ENCODE measurements at places on chromosomes 5 and 9.

DNA sequence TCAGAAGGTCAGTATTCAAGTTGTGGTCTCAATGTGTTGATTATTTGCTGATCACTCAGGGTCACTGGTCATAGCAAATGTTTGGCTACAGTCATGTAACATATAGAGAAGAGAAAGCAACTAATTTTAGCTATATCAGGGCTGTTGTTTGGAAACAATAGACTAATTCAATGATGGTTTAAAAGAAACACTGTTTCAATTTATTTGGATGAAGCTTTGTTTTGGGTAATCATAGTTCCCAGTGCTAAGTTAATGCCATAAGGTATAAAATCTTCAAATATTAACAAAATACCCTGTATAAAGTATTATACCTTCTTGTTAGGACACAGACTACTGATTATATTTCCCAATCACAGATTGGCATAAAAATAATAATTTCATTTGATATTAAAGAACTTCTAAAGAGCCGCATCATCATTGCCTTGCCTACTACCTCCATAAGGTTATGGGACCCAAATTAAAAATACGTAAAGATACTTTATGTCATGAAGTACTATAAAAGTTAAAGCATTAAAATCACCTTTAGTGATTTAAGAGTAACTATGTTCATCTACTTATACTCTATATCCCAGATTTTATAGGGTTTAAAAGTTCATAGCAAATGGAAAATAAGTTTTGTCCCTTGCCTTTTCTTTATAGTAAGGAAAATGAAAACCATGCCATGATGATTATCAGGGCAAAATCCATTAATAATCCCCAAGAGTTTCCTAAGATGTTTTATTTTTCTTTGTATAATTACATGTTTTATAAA, 6.0 kb downstream of the NR3C1 start:
- DNase-seq: no peak

DNA sequence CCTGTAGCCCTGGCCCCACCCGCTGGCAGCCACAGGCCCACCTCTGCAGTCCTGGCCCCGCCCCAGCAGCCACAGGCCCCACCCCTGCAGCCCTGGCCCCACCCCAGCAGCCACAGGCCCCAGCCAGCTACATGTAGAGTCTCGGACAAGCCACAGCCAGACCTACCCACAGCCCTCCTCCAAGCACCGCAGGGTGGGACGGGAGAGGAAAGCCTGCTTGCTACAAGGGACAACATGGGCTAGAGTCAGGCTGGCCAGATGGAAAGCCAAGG, 49.5 kb upstream of the SARDH start:
- DNase-seq: no peak

DNA sequence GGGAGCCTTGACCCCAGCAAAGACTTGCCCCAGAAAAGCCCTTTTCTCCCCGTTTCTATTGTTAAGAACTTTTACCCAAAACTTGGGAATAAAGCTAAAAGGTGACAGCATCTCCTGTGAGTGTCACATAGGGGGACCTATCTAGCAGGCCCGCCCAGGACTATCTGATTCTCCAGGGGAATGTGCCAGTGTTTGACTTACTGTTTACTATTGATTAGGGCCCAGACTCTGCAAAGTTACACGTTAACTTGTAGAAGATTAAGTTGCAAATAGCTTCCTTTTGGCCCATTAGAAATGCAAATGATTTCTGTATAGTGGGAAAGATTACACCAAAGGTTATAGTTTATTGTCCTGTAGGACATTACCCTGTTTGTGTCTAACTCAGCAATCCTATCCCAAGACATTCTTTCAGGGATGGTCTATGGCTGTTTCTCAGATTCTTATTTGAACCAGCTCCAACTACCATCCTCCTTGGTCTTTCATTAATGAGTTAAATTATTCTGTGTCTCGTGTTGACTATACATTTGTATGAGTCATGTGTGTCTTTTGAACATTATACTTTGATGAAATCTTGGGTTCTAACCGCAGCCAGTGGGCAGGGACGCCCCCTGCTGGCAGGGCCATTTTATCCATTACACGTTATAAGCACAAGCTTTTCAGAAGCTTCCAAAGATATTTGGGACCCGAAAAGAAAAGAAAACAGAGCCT, 60.7 kb downstream of the HRH2 start:
- DNase-seq: no peak

- no peak for DNase-seq
These were observed 190.9 kb upstream of the PANK3 start for GRCh38 chr5:168770036-168770498.

DNA sequence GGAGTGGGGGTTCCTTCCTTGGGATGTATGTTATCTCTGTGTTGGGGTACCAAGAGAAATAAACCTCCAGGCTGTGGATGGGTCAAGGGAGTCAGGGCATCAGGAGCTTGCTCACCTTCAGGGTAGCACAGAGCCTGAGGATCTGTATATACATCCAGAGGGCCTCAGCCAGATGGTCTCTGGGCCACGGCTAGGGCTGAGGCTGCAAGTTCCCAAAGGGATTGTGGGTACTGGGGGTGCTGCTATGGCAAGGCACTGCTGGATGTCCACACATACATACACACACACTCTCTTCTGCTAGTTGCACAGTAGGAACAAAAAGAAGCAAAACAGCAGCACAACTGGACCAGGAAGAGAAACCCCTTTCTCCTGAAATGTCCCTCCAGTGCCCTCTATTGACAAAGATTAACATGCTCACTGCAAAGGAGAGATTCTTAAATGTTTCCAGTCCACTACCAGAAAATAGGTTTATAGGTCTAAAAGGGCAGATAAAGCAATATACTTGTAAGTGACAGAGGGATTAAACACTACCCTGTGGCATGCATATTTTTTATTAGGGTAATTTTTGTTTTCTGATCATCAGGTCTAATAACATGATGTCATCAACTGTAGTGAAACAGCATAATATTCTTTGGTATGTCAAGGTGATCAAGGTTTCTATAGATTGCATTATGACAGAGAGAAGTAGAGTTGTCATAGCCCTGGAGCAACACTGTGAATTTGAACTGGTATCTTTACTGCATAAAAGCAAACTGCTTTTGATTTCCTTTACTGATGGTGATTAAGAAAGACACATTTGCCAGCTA, 56.3 kb upstream of the KCNN2 start:
- DNase-seq: no peak

- DNase-seq: no peak
These were observed 20.1 kb downstream of the OR2Y1 start for GRCh38 chr5:180719781-180720180.

DNA sequence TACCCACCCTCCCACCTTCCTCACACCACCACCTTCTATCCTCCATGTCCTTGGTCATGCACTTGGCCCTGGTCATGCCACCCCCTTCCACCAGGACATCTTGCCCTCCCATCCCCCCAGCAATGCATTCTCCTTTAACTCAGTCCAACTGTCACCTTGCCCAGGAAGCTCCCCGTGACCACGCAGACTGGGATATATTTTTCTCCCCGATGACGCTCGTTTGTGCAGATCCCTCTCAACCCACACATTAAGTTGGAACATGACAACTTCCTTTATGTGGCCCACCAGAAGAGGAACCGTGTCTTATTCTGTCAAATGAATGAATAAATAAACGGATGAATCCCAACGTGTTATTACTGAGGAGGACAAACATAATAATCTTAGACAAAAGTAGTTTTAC, 82.8 kb upstream of the TAS2R1 start:
- no peak for DNase-seq

DNA sequence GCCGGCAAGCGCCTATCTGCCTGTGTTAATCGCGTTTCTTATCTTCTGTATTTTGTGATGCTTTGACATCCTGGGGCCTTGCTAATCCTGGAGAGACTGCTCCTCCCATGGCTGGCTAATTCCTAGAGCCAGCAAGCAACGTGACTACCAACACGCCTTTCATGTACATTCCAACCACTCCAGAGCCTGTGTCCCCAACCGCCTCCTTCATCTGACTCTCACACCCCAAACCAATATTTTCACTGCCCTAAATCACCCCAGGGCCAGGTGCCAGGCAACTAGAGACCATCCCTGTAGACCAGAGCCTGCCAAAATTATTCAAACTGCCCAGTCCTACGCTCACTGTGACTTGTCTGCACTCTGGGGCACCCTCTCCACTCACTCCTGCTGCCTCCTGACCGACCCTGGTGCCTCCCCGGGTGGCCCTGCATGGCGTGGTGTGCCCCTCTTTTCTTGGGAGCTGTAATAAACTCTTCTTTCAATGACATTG, 50.5 kb upstream of the COL5A1 start:
- DNase-seq: no peak

DNA sequence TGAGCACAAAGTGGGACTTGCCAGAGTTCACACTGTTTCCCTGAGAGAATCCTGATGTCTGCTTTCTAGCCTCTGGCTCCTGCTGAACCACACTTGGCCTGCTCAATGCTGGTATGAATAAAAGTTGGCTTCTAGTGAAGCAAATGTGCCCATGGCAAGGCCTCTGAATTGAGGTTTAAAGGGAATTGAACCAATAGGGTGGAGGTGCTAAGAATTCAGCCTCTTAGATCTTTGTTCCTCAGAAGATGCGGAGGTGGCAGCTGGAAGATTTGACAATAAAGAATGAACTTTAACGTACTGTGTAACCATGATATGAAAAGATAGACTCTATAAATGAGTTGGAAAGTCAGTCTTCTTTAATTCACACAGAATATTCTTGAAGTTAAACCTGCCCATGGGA, 57.2 kb downstream of the RASGRF2 start:
- no peak for DNase-seq

DNA sequence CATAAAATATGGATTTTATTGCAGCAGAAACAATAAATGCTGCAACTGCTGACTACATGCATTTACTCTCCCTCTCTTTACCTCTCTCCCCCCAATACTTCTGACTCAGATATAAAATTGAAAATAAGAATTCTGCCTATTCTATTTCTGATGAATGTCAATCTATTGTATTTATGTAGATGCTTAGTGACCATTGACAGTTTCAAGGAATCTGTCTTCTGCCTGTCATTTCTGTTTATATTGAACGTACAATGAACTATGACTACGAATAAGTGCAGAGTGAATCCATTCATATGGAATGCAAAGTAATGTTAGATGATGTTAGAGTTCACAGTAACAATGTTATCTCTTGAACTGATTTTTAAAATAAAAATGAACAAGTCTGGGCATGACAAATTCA, 898 bp downstream of the CDH10 start:
- no peak for DNase-seq

DNA sequence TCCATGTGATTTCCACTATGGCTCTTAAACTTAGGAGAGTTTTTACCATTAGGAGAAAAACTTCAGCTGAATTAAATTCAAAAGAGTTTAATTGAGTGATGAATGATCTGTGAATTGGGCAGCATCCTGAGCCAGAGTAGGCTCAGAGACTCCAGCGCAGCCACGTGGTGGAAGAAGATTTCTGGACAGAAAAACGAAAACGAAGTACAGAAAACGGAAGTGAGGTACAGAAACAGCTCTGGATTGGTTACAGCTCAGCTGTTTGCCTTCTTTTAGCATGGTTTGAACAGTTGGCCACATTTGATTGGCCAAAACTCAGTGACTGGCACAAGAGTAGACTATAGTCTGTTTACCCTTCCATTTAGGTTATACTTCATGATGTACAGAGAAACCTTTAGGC, 69.2 kb upstream of the PLPP1 start:
- no peak for DNase-seq

DNA sequence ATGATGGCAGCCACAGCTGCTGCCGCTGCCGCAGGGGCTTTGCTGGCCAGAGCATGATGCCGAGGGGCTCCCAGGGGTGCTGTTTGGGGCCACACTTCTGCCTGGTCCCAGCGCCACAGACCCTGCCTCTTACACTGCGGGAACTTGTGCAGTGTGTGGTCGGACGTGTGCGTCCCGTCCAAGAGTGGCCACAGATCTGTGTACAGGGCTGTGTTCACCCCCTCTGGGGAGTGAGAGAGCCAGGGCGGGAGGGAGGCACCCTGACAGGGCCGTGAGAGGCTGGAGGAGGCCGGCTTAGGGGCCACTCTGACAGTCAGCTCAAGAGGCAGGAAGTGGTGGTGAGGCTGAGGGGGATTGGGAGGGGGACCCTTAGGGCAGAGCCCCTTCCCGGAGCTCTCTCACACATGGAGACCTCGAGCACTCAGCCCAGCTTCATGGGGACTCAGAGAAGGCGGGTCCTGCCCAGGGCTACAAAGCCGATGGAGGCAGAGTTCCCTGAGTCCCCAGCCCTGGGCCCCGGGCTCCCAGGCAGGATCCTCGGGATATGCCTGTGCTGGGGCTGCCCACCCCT, 13.1 kb upstream of the CARD19 start:
- DNase-seq: no peak

DNA sequence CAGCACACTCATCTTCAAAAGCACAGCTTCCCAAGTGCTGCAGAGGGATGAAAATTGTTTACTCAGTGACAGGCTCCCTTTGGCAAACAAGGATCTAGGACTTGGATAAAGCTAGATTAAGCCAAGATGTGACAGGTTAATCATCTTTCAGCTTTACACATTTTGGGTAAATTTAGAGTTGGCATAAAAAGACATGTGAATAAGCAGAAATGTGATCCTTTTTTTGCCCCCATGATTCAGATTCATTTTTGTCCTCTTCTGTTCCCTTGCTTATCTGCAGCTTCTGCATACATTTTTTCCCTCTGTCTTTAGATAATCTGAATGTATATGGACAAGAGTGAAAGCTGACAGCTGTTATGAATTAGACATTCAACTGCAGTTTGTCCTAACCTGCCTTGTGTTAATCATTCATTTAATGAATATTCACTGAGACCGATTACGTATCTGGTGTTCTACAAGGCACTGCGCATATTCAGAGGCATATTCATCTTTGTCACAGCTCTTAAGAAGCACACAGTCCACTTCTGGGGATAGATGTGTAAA, 19.6 kb downstream of the ADAMTSL1 start:
- no peak for DNase-seq

DNA sequence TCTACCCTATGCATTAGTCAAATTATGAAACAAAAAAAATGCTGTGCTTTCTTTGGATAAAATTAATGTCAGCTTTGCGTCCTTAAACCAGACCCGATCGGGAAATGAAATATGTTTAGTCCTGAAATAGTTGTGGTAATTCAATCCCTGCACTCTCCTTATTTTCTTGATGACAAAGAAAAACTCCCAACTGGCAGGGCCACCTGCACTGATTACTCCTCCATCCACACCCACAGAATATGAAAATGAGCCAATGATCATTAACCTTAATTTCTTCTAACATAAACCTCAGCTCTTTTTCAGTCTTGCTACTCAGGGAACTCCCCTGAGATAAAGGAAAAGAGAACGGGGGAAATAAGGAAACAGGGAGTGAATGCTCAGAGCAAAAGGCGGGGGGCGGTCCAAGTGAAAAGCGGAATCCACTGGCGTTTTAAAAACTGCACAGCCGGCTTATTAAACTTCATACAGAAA, 245.3 kb downstream of the BNC2 start:
- DNase-seq: no peak

DNA sequence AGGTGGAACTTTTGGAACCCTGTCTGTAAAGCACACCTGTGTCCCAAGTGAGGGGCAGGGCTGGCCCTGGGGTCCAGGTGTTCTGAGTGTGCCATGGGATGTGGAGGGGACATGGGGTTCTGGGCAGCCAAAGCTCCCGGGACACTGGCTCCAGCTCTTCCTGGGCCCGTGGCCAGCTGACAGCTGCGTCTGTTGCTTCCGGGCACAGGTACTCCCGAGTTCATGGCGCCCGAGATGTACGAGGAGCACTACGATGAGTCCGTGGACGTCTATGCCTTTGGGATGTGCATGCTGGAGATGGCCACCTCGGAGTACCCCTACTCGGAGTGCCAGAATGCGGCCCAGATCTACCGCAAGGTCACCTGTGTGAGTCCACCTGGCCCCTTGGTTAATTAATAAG, 50.7 kb downstream of the WNK2 start:
- DNase-seq: no peak

Data from stimulated activated CD4-positive, alpha-beta T cell treated with anti-CD3 and anti-CD28 coated beads, Interleukin-1b, Interleukin-23, amount 100 ng/mL, for 1 hour (primary cell).